ENCODE measurements at places on chromosomes 11 and 22.

- DNase-seq, result no peak
These were observed 236.1 kb downstream of the TTC28 start for GRCh38 chr22:28443526-28443876.

GRCh38 chr11:117523680-117524079, 196.0 kb downstream of the CEP164 start:
- DNase-seq, result no peak

- DNase-seq, result no peak
These were observed 5.6 kb upstream of the SYT8 start for GRCh38 chr11:1829039-1829820.

DNA sequence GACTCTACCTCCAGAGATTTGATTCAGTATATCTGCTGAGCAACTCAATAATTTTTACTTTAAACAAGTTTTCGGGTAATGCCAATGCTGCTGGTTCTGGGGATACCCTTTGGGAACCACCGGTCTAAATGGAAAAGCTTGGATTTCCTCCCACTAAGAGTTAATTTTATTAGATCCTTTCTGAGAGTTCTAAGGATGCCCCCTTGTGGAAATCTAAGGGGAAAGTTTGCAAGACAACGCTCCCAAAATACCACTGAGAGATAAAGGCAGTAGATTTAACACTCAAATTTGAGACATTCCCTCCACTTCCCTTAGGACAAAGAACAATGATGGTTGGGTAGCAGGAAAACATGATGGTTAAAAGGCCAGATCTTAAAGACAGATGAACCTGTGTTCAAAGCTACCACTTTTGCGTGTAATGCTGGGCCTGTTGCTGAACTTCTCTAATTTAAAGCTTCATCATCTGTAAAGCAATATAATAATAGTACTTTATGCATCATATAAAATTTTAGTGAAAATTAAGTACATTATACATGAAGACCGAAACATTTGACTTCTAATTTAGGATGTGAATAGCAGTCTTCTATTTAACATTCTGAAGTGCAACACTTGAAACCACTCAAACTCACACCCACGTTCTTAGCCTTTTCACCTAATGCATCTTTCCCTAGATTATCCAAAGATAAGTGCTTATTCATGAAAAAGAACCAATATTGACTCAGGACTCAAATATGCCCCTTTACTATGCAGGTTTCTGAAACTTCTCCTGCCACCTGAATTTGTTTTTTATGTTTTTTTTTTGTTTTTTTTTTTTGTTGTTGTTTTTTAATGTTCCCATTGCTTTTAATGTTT, 110.1 kb upstream of the LUZP2 start:
- DNase-seq, result no peak

- DNase-seq, result no peak
These were observed 399.6 kb downstream of the TMEM135 start for GRCh38 chr11:87437133-87437843.
